Uterine smooth muscle cell (primary cell): ENCODE measurements at places on chromosomes 13 and 19. TPM values are rescaled to one million over a fixed set of nuclear protein-coding genes. Genes with fewer than 3 reads are reported as not detected.

LIPE gene
- total RNA-seq, result 3.0 and 3.7 TPM in 2 replicates

CFAP97D2 gene
- total RNA-seq, result not detected in 2 replicates

PSG11 gene
- total RNA-seq, result 0.11 TPM in 1 of 2 replicates, not detected in the other

PINLYP gene
- 2.9 and 3.4 TPM in 2 replicates for total RNA-seq

FCAR gene
- total RNA-seq, result not detected in 2 replicates

GJB6 gene
- total RNA-seq, result not detected in 2 replicates

MYO1F gene
- total RNA-seq, result 0.12 and 0.22 TPM in 2 replicates

PDX1 gene
- total RNA-seq, result not detected in 2 replicates

CAMSAP3 gene
- total RNA-seq, result not detected in 2 replicates

TGDS gene
- total RNA-seq, result 19.0 and 22.0 TPM in 2 replicates

MUC16 gene
- total RNA-seq, result under 0.01 TPM in 2 replicates

COL5A3 gene
- 1.5 and 4.8 TPM in 2 replicates for total RNA-seq

SOHLH2 gene
- 1.5 and 2.1 TPM in 2 replicates for total RNA-seq

DLL3 gene
- 0.12 and 0.55 TPM in 2 replicates for total RNA-seq

ZNF878 gene
- total RNA-seq, result 0.33 TPM in 1 of 2 replicates, not detected in the other

LINGO3 gene
- under 0.01 TPM in 1 of 2 replicates, not detected in the other for total RNA-seq

GAPDHS gene
- not detected in 2 replicates for total RNA-seq

CLDN10 gene
- total RNA-seq, result not detected in 2 replicates

PEAK3 gene
- total RNA-seq, result not detected in 2 replicates

CDC42EP5 gene
- total RNA-seq, result 3.8 and 15.2 TPM in 2 replicates
